ENCODE measurements at places on chromosomes 16 and 17.

DNA sequence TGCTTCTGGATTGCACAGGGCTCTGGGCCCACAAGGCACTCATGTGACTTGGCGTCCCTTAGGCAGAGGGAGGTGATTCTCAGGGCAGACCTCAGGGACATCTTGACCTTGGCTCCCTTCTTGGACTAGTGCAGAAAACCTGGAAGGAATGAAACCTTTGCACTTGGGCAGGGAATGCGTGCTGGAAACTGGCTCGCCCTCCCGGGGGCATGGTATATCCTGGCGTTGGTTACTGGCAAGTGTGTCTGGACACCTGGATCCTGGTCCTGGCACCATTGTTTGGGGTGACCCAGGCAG, 63.5 kb upstream of the LGALS9 start:
- no peak for DNase-seq

DNA sequence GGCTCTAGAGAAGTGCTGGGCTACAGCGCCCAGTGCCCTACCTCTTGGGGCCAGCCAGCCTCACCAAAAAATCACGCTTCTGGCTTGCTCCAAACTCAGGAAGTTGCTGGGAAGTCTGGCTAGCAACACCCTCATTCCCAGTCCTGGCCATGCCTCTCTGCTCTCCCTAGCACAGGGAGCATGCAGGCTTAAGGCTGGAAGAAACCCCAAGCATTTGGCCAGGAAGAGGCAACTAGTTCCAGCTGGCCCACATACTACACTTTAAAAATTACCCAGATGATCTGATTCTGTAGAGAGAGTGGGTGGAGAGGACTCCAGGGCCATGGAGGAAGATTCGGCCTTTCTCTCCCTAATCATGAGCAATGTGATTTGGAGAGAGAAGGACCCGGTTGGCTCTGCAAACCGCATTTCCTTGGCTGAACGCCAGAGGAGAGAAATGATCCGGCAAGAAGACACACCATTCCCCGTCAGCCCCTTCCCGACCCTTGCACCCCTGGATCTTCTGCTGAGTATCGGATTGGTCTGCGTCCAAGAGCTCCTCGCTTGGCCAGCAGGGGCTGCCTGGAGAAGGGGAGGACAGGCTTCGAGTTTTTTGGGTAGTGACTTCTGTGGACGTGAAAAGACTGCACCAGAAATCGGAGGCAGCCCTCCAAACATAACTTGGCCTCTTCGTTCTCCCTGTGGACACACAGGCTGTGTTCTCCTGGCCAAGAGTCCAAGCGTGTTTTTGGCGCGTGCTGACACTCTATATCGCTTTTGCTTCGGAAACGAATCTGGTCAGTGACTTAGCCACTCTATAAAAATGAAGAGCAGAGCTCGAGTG, 406.3 kb downstream of the WWOX start:
- peak; percentile 33 for DNase-seq

DNA sequence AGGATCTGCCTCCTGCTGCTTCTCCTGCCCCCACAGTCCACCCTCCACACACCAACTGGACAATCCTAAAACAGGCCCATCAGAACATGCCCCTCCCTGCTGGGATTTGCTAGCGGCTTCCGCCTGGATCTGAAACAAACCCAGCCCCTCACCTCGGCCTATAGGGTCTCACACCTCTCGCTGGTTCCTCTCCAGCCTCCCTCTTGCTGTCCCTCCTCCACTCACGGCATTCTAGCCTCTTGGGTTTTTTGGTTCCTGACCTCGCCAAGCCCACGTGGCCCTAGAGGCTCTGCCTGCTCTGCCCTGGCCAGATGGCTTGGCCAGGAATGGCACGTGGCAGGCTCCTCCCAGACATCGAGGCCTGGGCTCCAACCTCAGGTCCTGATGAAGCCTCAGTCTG, 15.7 kb upstream of the MTSS2 start:
- DNase-seq, result no peak

DNA sequence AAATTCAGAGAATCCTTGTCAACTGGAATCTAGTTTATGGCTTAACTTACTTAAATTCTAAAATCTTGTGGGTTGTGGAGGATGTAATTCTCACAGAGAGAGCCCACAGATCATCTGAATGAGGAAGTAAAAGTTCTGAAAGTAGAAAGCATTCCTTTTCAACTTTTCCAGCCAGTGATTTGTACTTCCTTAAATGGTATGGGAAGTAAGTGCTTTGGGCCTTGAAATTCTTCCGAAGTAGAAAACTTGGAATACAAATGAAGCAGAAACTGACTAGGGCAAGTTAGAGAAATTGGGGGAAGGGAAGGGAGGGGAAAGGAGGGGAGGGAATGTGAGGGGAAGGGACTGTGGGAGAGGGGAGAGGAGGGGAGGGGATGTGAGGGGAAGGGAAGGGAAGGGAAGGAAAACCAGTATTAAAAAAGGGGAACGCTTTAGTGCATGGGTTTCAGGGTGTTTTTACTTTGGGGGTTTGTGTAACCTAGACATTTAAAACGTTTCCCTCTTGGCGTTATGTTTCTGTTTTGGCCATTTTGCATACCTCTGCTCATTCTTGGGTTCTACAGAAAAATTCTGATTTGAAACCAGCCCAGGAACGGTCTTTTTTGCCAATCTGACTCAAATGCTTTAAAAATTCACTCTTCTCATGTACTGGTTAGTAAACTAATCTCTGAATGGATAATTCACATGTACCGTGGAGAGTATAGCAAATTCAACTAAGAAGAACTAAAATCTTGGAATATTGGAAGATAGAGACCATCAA, 15.5 kb upstream of the SNTB2 start:
- DNase-seq, result no peak

GRCh38 chr16:67922221-67922620, 9.4 kb downstream of the CTRL start:
- no peak for DNase-seq

DNA sequence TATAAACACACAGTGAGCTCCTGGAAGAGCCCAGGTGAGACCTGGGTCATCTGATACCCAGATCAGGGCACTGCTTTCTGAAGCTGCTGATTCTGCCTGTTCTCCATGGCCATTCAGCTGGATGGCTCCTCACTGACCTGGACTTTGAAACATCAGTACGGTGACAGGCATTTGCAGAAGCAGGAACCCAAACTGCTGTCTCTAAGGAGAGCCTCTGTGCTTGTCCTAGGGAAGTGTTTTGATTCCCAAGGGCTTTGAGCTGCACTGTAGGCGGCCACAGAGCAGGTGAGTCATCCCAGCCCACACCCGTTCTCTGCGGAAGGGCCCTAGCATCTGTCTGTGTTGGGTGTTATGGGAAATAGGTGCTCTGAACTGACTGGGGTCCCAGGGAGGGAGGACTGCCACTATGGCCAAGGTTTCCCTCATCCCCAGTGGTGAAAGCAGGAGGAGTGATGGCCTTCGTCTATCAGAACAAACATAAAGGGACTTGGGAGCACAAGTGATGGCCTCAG, 60.7 kb upstream of the ADCY9 start:
- DNase-seq, result no peak

GRCh38 chr16:48914070-48914469, 304.1 kb upstream of the N4BP1 start:
- no peak for DNase-seq

DNA sequence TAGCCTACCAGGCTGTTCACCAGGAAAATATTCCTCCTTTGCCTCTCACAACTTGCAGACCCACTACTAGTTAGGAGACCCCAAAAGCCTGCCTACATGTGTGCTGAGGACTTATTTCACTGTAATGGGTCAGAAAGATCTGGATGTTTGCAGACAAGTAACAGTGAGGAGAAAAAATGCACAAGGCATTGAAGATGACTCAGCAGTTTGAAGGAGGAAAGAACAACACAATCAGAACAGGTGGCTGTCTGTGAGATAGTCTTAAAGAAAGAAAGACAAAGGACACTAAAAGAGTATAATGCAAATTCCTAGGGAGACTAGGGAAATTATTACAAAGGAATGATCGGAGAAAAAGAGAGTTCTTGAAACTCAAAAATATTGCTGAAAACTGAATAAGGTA, 69.0 kb downstream of the ANKFN1 start:
- DNase-seq, result no peak

DNA sequence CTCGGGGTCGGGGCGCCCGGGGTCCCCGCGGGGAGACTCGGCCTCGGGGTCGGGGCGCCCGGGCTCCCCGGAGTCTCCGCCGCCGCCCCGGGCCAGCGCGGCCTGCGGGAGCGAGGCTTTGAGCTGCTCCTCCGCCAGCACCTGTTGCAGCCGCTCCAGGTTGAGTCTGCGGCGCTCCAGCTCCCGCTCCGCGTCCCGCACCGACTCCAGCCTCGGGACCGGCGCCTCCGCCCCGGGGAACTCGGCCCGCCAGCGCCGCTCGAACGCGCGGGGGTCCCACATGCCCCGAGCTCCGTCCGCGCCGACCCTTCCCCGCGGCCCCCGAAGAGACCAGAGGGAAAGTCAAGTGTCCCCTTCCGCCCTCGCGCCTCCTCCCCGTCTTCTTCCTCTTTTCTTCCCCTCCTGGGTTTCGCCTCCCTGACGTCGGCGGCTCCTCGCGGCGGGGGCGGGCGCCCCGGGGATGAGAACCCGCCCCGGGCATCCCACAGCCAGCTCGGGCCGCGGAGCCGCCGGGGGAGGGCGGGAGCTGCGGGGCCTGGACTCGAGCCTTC, 40.8 kb upstream of the BHLHA9 start:
- no peak for DNase-seq

GRCh38 chr17:27378482-27379175, 77.6 kb upstream of the KSR1 start:
- DNase-seq, result no peak

GRCh38 chr17:17739388-17740066, 58.3 kb downstream of the RAI1 start:
- peak; percentile 43 for DNase-seq

GRCh38 chr16:4723071-4723767, 10.9 kb downstream of the ANKS3 start:
- no peak for DNase-seq

- DNase-seq, result no peak
Measured at GRCh38 chr17:81242421-81243332, 3.6 kb downstream of the NDUFAF8 start.

DNA sequence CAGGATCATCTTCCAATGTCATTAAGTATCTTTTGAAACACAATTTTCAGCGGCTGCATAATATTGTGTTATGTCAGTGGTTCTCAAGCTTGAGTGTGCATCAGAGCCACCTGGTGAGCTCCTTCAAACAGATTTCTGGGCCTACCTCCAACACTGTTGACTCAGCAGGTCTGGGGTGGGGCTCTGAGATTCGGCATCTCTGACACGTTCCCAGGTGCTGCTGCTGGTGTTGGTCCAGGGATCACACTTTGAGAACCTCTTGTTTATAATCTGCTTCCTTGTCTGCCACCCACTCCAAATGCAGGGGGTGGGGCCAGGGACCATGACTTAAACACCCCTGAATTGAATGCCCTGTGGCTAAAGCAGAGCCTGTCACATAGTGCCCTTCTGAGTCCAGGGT, 73.8 kb upstream of the HNF1B start:
- DNase-seq, result no peak

- no peak for DNase-seq
Measured at GRCh38 chr17:43528988-43529814, 16.9 kb downstream of the ETV4 start.

DNA sequence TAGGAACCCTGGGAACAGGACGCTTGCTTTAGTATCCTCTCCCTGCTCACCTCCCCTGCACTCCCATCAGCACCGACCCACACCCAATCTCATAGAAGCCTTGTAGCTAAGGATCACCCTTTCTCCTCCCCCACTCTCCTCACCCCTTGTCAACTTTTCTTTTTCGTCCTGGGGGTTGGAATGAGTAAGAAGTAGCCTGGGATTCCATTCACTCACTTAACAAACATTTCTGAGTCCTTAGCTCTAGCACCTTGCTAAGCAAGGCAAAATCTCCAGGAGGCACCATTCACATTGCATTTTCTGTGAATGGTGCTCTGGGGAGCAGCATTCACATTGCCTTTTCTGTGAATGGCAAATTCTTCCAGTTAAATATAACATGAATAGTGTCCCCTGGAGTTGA, 1.1 kb upstream of the PGAP3 start:
- DNase-seq, result no peak

DNA sequence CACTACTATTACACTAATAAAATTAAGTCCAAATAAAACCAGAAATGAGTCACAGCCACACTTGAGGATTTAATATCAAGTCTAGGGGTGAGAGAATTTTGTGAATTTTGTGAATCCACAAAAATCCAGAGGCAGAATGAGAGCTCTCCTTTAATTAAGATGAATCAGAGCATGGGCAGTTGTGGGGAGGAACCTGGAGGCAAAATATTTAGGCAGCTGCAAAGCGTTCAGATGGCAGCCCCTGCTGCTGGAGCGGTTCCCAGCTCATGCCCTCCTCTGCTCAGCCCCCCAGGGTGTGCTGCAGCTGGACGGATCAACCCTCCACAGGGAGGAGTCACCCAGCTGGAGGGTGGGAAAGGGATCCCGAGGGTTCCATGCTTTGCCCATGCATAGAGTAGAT, 43.4 kb upstream of the IRX6 start:
- DNase-seq, result no peak

GRCh38 chr17:58112970-58113631, 29.9 kb downstream of the DYNLL2 start:
- peak; percentile 50 for DNase-seq

DNA sequence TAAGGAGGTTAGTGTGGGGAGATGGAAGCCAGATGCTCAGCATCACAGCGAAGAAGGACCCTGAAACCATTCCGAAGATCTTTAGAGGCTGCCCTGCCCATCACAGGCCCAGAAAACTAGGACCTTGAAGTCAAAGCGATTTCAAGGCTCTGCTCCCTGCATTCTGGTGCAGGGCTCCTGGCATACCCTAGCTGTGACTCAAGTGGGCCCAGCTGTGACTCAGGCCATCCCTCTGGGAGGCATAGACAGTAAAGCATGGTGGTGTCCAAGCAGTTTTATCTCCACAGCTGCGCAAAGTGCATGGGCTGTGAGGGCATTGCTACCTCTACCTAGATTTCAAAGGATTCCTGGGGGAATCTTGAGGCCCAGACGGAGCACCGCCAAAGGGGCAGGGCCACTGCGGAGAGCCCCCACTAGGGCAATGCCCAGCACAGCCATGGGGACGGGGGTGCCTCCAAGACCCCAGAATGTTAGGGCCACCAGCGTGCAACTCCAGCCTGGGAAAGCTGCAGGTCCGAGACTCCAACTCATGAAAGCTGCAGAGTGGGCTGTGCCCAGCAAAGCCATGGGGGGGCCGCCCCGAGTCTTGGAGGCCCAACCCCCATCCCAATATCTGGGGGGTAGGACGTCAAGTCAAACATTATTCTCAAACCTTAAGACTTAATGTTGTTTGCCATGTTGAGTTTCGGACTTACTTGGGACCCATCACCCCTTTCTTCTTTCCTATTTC, 11.7 kb upstream of the ZNF594 start:
- DNase-seq, result no peak

- no peak for DNase-seq
Measured at GRCh38 chr16:180101-180675, at the start of gene HBQ1. Gene HBQ1 (plus strand): TSS chr16:180459. CDS start chr16:180487, 28 bp downstream.

GRCh38 chr17:10151667-10152496, 46.5 kb downstream of the GAS7 start:
- DNase-seq, result peak; percentile 20

- DNase-seq, result no peak
Measured at GRCh38 chr17:28938552-28938951, 12.8 kb downstream of the PHF12 start.
